ENCODE measurements at places on chromosomes 16 and 17. TPM values are rescaled to one million over a fixed set of nuclear protein-coding genes. Genes with fewer than 3 reads are reported as not detected.
A peak's percentile ranks its signal among the peaks of the same experiment; 100 is the strongest.

DNA sequence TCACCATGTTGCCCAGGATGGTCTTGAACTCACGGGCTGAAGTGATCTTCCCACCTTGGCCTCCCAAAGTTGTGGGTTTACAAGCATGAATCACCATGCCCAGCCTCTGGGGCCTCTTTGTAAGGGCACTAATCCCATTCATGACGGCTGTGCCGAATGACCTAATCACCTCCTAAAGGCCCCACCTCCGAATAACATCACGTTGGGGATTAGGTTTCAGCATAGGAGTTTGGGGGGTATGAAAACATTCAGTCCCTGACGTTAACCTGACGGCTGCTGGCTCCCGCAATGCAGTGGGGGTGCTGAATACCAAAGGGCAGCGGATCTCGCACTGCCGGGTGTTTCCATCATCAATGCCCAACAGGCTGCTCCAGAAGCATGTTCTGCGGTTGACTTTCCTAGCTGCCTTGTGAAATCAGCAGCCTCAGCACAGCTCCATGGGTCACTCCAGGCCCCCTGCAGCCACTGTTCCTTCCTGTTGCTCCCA is 120.8 kb upstream of the SEC14L1 start:
- DNase-seq, result no peak

DNA sequence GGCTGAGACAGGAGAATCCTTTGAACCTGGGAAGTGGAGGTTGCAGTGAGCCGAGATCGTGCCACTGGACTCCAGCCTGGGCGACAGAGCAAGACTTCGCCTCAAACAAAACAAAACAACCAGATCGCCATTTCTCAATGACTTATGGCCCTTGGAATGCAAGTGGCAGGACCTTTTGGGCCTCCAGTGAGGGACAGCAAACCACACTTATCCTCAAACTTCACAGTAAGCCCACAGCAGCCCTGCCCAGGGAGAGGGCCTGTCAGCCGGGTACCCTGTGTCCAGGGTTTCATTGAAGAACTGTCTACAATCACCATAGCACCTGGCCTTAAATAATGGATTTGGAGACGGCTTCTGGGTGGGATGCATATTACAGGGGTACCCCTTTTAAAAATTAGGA is 11.7 kb downstream of the TRAF4 start:
- no peak for DNase-seq

DNA sequence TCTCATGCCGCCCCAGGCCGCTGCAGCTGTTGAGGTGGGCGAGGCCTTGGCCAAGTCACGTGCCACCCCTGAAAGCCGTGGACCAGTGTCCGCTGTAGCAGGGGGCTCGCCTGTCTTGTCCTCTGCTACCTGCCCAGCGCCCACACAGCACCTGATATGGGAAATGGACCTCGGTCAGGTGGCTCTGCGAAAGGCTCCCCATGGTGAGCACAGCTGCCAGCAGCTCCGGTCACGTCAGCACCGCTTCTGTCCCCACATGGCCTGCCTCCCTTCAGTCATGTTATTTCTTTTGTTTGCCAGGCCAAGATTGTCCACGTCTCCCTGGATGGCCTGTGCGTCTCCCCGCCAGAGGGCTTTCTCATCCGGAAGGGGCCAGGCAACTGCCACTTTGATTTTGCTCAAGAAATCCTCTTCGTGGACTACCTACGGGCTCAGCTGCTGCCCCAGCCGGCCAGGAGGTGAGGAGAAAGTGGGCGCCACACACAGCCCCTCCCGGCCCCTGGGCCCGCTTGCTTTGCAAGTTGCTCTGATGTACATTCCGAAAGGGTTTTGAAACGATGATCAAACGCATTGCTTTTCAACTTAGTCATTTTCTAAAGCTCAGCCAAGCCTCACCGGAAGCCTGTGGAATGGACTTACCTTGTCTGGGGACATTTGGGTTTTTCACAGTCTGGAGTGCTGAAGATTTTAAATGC is 219.8 kb downstream of the KATNIP start:
- DNase-seq, result no peak

- DNase-seq, result no peak
Observed at GRCh38 chr17:12229335-12229734, 208.7 kb downstream of the MAP2K4 start.

DNA sequence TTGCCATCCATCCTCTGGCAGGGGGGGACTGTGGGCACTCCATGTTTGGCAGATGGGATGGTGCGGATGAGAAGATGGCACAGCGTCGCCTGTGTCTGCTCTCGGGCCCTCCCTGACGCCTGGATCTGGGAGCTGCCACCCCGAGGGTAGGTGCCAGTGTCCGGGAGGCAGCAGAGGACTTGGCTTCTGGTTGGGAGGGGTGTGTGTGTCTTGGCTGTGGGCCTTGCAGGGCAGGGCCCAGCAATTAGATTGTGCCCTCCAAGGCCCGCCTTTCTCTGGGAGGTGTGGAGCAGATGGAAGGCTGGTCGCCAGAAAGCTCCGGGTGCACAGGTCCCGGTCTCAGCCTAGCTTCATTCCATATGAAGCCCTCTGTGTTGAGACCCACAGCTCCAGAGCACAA is 1.4 kb downstream of the RAP1GAP2 start:
- DNase-seq, result no peak

GRCh38 chr17:34675605-34676004 is 96.2 kb downstream of the TMEM132E start:
- DNase-seq, result no peak

GRCh38 chr16:30837904-30838303 is 50.9 kb upstream of the ZNF629 start:
- no peak for DNase-seq

DNA sequence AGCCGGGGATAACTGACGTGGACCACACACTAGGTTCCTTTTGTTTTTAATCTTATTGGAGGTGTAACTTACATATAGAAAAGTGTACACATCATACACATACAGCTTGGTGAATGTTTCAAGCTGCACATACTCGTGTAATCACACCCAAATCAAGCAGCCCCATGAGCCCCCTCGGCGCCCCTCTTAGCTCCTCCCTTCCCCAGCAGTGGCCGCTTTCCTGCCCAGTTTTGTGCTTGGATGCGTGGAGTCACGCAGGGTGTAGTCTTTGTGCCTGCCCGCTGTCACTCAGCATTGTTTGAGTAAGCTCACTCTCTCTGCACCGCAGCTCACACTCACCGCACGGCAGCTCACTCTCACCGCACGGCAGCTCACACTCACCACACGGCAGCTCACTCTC is 151.7 kb upstream of the CHMP6 start:
- DNase-seq, result no peak

DNA sequence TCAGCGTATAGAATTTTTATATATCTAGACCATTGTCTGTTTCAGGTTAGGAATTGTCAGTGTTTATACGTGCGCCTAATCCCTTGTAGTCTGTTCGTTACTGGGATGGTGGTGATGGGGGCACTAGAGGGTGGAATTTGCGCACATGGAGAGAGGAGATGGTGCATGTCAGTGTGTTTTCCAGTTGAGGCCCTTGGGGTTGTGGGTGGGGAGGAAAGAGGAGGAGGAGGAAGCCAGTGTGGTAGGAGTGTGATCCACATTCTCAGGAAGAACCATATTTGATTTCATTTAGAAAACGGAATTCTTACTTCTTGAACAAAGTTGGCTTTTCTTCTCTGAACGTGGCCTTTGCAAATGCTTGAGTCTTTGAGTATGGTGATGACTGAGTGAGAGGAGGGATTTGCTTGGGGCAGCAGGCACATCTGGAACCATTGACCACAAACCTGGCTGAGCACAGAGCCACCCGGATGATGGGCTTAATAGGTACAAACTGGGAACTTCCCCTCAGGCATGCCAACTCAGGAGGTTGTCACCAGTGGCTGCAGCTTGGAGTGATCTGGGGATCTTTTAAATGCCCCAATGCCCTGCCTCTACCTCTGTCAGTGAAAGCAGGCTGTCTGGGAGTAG is 98.9 kb downstream of the PRKCB start:
- no peak for DNase-seq

DNA sequence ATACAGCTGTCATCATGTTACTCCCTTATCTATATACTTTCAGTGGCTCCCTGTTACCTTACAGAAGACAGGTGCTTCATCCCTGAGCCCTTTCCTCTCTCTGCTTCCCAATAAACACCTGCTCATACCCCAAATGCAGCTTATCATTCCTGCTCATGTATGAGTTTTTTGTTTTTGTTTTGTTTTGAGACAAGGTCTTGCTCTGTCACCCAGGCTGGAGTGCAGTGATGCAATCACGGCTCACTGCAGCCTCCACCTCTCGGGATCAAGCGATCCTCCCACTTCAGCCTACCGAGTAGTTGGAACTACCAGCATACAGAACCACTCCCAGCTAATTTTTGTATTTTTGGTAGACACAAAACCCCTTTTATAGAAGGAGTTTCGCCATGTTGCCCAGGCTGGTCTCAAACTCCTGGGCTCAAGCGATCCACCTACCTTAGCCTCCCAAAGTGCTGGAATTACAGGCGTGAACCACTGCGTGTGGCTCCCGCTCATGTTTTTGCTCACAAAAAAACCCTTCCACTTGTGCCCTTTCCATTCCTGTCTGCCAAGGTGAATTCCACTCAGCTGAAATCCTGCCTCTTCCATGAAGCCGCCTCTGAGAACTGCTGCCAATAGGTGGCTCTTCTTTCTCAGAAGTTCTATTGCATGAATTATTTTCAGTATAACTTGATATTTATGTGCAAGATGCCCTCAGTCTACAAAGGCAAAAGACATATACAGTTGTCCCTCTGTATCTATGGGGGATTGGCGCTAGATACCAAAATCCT is 7.9 kb upstream of the RNF157 start:
- no peak for DNase-seq

DNA sequence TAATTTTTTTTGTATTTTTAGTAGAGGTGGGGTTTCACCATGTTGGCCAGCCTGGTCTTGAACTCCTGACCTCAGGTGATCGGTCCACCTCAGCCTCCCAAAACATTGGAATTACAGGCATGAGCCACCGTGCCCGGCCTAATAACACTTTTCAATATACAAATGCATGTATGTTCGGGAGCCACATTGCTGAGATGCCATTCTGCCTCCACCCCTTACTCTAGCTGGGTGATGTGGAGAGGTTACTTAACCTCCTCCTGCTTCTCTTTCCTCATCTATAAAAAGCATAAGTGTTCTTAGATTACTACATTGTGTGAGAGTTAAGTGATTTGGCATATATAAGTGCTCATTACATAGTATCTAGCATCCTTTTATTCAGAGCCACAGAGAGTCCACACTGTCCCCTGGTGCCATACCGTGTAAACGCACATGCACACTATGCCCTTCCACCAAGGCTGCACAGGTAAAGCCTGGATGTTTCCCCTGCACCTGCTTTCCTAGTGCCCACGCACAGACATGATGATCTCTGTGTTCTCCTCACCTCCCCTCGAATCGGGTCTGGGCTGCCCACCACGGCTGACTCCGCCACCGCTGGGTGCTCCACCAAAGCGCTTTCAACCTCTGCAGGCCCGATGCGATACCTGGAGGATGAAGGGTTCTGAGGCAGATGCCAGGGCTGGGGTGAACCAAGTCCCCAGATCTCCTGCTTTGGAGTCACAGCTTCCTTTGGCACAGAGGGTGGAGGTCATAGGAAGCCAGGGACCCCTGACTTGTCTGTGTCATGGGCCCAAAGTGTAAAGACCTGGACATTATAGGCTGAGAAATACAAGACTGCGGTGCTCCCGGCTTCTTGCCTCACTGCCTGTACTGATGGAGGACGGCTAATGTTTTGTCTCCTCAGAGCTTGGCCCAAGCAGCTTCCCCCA is 49.0 kb upstream of the ACSM2B start:
- no peak for DNase-seq

DNA sequence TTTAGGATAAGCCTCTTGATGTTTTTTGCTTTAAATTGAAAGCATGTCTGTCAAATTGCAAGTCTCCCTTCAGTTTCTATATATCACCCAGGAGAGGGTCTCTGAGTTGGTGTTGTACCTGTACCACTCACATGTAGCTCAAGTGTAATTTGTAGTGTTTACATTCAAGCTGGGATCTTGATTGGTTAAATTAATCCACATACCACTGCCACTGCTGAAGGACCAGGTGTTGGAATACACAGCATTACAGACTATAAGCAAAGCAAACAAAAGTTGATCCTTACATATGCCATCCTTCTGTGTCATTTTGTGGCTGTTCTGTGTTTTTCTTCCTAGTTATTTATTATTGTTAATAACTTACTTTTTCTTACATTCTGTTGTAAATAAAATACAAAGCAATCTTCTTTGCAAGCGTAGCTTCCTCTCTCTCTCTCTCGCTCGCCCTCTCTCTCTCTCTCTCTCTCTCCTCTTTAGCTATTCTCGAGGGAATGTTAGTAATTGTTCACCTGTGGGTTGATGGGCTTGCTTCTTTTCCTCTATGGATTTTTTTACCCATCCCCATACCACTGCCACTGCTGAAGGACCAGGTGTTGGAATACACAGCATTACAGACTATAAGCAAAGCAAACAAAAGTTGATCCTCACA is 20.8 kb upstream of the NOL11 start:
- no peak for DNase-seq

DNA sequence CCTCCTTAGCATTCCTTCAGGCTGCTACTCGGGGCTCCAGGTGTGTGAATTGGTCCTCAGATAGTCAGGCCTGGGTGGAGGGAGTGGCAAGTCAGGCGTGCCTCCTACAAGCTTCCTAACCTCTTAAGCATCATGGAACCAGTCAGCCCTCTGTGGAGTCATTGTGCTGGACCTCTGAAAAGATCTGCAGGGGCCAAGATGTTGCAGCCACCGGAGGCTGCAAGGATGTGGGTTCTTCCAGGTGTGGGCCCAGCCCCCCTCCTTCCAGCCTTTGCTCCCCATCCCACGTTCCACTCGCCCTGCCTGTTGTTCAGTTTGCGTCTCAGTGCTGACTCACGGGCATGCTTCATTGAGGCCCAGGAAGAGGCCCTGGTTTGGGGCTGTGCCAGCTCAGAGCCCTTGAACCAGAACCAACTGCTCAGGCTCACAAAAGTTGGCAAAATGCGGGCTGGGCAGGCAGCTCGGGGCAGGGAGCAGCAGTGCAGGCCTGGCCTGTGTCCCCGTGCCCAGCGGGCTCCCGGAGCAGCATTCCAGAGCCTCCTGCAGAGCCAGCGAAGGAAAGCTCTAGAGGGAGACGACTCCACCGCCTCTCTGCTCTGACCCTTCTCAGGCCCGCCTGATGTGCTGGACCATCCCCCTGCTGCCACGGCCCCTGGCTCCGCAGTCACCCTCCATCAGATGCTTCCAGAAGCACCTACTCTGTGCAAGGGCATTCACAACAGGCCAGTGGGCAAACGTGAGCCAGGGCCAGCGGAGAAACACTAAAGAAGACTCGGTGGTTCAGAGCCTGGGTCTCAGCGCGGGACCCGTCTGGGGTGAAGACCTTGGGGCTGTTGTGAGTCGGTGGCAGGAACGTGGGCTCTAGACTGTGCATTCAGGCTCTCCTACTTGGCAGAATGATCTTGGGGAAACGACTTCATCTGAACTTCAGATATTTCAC is 7.5 kb downstream of the LDHD start:
- peak; percentile 69 for DNase-seq

The NACA2 gene
- 0.70 TPM for polyA plus RNA-seq

The RAB26 gene
- polyA plus RNA-seq, result 5.7 TPM

The ABCC3 gene
- 288 TPM for polyA plus RNA-seq

The TBC1D26 gene
- 0.18 TPM for polyA plus RNA-seq

The PRR29 gene
- polyA plus RNA-seq, result 0.68 TPM

The TPPP3 gene
- polyA plus RNA-seq, result 10.9 TPM

The NPB gene
- polyA plus RNA-seq, result 0.38 TPM

The SPATA22 gene
- not detected for polyA plus RNA-seq

The ZNF785 gene
- not detected for polyA plus RNA-seq

The IKZF3 gene
- not detected for polyA plus RNA-seq

Measured in A549 (cell line).